Epithelial cell of esophagus (primary cell): ENCODE measurements at places on chromosomes 13 and 19.

- DNase-seq = no peak
Measured at GRCh38 chr13:24682353-24682752, 2.1 kb downstream of the ATP12A start.

GRCh38 chr19:18392417-18392816 lies 5.0 kb downstream of the LRRC25 start:
- DNase-seq = no peak

DNA sequence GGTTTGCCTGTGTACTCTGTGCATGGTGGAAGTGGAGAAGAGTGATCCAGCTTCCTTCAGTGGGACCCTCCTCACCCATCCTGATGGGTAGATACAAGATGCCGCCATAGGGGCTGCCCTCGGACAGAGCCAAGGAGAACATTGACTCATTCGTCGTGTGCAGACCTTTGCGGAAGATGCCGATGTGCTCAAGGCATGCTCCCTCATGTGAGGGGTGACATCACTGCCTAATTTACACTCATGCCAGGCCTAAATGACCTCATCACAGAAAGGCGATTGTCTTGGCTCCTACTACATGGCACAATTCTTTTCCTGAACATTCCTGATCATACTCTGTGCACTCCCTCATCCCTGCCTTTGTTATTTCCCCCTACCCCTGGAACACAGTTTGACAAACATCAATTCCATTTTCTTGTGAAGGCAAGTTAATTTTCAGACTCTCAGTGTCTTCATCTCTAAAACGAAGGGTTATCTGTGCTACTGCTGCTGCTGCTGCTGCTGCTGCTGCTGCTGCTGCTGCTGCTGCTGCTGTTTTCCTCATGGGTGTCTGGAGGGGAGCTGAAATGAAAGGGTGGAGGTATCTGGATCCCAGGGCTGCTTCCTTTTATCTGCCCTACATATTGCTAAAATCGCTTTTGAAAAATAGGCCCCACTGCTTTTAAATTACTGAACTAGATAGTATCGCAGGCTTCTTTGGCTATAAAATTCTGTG lies 146.5 kb upstream of the ARGLU1 start:
- DNase-seq = peak; percentile 2

- DNase-seq = peak; percentile 10
Measured at GRCh38 chr19:20079476-20079875, 1.7 kb downstream of the ZNF90 start.
